ENCODE measurements at places on chromosomes 3 and 15.

DNA sequence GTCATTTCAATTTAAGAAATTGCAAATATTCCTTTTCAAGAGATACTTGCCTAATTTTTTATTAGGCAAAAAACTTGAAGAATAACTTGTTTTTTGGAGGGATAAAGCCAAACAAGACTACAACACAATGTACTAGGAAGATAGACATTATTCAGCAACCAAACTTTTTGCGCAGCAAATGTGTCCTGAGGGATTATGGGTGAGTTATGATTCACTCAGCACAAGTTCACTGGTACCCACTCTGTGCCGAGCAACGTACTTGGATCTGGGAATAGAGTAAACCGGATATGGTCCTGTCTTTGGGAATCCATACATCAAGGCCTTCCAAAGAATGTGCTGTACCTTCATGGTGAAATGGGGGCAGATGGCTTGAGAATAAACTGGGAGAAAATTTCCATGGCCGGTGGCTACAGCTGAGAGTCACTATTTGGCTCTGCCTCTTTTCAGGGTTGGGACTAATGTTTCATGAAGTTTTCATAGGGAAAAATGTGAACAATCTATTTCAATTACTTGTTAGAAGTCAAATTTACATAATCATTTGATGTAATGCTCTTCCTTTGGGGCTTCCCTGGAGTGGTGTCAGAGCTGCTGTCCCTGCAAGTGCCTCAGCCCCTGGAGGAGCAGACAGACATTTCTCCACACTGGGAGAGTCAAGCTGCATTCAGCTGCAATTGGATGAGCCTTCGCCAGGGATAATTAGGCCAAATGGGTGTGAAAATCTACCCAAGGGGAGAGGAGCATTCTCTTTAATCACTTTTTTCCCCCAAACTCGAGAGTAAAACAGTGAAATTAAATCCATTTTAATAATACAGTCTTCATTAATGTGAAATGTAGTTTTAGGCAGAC, 315.2 kb downstream of the CLSTN2 start:
- DNase-seq: no peak

DNA sequence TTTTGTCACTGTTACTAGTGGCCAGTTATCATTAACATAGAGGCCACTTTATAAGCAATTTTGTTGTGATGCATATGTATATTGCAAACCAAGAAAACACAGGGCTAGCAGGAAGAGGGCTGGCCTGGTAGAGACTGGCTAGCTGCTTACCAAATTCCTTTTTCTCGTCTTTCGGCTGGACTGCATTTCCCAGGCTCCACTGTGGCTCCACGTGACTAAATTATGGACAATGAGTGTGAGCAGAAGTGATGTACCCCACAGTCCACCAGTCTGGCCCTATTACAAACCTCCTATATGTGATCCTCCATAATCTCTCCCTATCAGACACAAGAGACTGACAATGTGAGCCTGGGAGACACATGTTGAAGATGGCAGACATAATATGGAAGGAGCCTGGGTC, 257.0 kb downstream of the MFSD1 start:
- no peak for DNase-seq

DNA sequence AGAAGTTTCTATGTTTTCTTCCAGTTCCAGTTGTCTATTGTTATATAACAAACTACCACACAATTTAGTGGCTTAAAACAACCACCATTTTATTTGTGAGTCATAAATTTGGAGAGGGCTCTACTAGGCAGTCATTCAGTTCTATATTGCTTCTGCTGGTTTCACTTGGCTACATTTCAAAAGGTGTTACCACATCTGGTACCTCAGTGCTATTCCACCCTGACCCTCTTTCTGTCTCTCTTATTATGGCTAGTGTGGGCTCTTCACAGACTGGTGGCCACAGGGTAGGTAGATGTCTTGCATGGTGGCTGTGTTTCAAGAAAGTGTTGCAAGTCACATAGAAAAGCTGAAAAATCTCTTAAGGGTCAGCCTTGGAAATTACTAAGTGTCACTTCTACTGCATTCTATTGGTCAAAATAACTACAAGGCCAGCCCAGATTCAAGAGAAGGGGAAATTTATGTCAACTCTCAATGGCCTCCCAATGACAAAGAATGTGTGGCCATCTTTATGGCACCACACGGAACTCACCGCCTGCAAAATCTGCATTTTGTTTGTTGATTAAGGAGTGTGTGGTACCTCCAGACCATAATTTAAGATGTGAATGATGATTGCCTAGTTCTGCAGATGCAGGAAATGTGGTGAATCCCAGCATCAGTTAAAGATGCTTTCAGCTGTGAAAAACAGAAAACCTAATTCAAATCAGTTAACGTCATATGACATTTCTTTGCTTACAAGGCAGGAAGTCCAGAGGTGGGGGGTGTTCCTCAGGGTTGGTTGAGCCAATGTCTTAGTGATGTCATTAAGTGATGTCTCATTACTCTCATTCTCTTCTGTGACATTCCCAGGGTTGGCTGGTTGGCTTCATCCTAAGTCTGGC, 105.8 kb upstream of the RASGRP1 start:
- DNase-seq: no peak

GRCh38 chr3:26105261-26105660, 315.4 kb downstream of the OXSM start:
- no peak for DNase-seq

DNA sequence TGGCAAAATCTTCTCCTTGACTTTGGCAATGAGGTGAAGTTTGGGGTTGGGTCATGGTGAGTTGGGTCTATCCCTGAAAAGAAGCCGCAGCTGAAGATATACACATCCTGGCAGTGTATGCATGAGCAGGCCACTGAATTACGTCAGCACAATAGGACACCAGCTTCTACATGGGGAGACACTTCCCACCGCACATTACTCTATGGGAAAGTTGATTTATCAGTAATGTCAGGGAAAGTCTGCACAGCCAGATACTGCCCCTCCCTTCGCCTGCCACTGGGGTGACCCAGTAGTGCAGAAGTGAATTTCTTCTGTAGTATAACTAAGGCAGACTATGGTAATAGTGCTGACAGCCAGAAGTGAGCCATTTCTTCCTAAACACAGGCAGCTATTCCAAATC, 245.0 kb downstream of the NTRK3 start:
- no peak for DNase-seq

DNA sequence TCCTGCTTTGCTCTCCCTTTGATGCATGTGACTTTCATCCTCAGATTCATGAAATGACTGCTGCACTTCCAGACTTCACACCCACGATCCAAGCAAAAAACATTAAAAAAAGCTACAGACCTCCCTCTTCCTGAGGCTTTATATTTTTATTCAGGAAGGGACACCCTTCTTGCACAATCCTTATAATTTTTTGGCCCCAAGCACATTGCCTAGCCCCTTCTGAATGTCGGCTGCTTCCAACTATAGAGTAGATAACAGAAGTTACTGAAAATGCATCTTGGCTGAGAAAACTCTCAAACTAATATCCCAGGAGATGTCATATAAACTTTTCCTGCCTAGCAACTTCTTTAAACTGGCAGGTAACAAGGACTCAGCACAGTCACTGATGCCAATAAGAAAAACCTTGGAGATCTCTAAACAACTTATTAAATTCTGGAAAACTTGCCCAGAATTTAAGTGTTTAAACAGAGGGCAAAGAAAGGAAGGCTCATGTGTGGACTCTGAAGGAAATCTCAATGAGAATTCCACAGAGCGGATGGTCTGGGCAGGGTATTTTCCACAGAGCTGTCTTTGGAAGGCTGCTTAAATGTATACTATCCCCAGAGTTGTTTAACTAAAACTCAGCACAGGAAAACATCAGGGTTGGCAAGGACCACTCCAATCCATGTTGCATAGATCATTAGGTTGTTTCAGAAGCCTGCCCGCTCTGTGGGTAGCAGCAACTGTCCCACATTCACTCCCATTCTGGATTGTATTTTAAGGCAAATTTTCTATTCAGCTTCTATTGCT, 746.8 kb upstream of the LMCD1 start:
- DNase-seq: no peak

DNA sequence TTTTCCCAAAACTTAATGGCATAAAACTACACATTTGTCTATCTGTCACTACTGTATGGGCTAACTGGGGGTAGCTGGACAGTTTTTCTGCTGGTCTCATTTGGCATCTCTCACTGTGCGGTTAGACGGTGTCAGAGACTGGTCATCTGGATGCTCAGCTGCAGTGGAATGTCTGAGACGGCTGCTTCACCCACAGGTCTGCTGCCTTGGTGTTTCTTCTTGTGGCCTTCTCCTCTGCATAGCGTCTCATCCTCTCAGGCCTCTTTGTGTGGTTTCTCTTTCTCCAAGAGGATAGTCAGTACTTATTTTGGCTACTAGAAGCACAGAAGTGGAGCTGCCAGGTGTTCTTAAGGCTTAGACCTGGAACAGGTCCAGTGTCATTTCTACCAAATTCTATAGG, 35.9 kb upstream of the GOLGA6L9 start:
- no peak for DNase-seq
